ENCODE measurements at places on chromosomes 2 and 18. TPM values are rescaled to one million over a fixed set of nuclear protein-coding genes. Genes with fewer than 3 reads are reported as not detected.

The SPRED2 gene
- total RNA-seq: 10.2 TPM

The CHRND gene
- total RNA-seq: not detected

The STARD6 gene
- total RNA-seq: not detected

The PDE11A gene
- 0.47 TPM for total RNA-seq

The LOXHD1 gene
- total RNA-seq: 0.19 TPM
